Coronary artery (tissue), 2 donors: ENCODE measurements at places on chromosomes 11 and 22.

- no peak for DNase-seq
Observed at GRCh38 chr22:45579306-45579705, 76.6 kb downstream of the FBLN1 start.

DNA sequence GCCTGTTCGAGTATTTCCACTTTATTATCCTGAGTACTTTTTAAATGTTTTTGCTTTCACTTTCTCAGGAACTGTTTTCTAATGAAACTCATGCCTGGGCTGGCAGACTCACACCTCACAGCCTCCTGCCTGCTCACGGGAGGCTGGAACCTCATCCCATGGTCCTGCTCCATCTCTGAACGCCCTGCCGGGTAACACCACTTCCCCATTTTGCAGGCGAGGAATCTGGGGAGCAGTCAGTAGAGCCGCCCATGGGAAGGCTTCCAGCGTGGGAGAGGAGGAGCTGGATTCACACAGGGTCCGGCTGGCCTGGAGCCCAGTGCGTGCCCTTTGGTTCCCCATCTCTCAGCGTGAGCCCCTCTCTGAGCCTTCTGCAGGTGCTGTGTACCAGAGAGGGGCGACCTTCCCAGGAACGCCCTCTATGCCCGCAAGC lies 53.6 kb downstream of the SCUBE1 start:
- DNase-seq: no peak

- DNase-seq: no peak
Observed at GRCh38 chr11:118694185-118694584, 14.7 kb upstream of the TREH start.

GRCh38 chr11:6303661-6304060 lies 16.6 kb downstream of the CAVIN3 start:
- DNase-seq: no peak

DNA sequence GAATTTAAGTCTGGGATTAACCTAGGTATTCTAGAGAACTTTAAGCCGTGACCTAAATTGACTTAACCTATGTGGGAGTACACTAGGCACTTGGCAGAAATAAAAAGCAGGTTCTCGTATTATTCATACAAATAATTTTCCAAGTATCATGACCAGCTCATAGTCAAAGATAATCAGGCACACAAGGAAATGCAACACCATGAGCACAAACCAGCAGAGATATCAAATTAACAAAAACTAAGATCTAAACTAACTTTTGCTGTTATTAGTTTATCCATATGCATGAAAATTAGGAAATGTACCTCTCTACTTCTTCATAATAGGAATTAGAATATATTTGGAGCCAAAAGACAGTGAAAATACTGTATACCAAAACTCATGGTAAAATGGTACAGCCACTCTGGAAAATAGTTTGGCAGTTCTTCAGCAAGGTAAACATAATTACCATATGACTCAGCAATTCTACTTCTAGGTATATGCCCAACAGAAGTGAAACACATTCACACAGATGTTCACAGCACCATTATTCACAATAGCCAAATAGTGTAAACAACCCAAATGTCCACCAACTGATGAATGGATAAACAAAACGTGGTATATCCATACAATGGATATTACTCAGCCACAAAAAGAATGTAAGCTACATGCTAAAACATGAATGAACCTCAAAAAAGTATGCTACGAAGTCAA lies 154.1 kb downstream of the ENTHD1 start:
- no peak for DNase-seq
